CD4-positive, CD25-positive, alpha-beta regulatory T cell (primary cell): ENCODE measurements at places on chromosomes 6 and 20. TPM values are rescaled to one million over a fixed set of nuclear protein-coding genes. Genes with fewer than 3 reads are reported as not detected.

The MGME1 gene
- 10.6 TPM for polyA plus RNA-seq

The ATP5F1E gene
- polyA plus RNA-seq: 115 TPM

DNA sequence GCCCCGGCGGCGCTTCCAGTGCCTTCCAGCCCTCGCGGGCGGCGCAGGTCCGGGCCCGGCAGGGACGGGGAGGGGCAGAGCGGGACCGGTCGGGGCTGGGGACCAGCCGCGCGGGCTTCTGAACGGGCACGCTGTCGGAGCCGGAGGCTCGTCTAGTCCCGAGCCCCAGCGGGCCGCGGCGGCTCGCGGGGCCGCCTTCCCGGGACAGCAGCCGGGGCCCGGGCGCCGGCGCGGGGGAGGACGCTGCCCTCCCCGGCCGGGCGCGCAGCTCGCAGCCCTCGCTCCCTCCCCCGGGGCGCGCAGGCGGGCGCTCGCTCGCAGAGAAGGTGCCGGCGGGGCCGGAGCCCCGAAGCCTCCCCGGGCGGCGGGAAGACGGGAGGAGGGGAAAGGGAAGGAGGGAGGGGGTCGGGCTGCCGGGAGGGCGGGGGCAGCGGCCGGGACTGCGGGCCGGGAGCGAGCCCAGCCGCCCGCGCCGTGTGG, 696 bp upstream of the SIRPA start:
- H3K36me3 ChIP-seq: no peaks in the 10 kb centered on the region
- peaks cover 7% of the 10 kb centered on the region for H3K4me1 ChIP-seq
- DNase-seq: no peak
- no peak overlapping the region for H3K4me3 ChIP-seq

- no peak overlapping the region for H3K27ac ChIP-seq
- no peak for DNase-seq
- H3K27me3 ChIP-seq: peaks cover 2% of the 10 kb centered on the region
- H3K4me1 ChIP-seq: no peaks in the 10 kb centered on the region
- no peak overlapping the region for H3K4me3 ChIP-seq
Measured at GRCh38 chr6:132410830-132411229, 9.6 kb upstream of the MOXD1 start.

GRCh38 chr6:53598265-53598907, 53.5 kb upstream of the GCLC start:
- H3K4me3 ChIP-seq: no peak overlapping the region
- no peak overlapping the region for H3K27ac ChIP-seq
- H3K4me1 ChIP-seq: no peaks in the 10 kb centered on the region
- H3K27me3 ChIP-seq: peaks cover under 1% of the 10 kb centered on the region
- DNase-seq: no peak

DNA sequence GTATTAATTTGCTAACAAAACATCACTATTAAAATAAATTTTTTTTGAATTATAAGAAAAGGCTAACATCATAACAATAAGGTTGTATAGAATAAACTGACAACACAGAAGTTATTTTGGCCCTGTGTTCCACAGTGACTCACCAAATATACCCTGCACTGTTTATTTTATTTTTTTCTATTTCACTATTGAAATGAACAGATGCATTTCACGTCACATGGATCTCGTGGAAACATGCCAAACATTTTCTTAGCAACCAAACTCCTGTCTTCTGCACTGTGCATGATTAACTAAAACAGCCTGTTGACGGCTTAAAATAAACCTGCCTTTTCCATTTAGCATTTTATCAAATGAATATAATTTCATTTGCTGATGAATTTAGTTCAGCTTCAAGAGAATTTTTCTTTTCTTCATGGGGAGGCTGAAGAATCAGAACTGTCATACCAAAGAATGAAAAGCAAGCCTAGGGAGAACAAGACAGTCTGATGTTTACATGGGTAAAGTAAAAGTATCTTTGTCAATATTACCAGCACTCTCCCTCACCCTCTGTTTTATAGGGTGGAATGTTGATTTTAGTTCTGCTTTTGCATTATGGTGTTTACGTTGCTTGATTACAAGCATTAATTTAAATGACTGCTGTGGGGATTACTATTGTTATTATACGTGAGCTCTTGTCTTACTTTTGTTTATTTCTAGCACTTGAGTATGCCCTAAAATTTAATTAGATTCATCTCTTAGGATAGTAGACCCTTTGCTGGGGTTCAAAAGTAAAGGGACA, 115.3 kb downstream of the LCA5 start:
- H3K36me3 ChIP-seq: no peaks in the 10 kb centered on the region
- no peak overlapping the region for H3K4me3 ChIP-seq
- DNase-seq: no peak
- H3K27me3 ChIP-seq: no peaks in the 10 kb centered on the region
- H3K4me1 ChIP-seq: no peaks in the 10 kb centered on the region

DNA sequence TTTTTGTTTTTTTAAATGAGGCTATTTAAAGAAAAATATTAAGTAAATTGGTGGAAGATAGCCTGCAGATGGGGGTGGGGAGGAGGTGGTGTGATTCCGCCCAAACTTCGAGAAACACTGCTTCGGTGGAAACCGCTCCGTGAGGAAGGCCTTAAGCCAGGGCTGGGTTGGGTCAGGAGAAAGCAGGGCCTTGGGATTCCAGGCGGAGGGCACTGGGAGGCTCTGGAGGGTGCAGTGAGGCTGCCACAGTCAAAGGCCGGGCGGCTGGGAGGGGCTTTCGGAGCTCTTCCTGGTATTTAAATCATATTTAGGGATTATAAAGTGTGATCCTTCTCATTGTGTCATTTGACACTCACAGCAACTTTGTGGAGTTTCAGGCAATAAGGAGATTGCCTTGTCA, 22.2 kb upstream of the SCRT2 start:
- H3K36me3 ChIP-seq: no peaks in the 10 kb centered on the region
- DNase-seq: no peak
- H3K27me3 ChIP-seq: no peaks in the 10 kb centered on the region
- H3K4me3 ChIP-seq: no peak overlapping the region
- H3K4me1 ChIP-seq: no peaks in the 10 kb centered on the region
